Gastrocnemius medialis (tissue), 4 donors: ENCODE measurements at places on chromosomes 6 and 20. TPM values are rescaled to one million over a fixed set of nuclear protein-coding genes. Genes with fewer than 3 reads are reported as not detected.

- H3K27ac ChIP-seq = no peak overlapping the region
- no peaks in the 10 kb centered on the region for H3K4me1 ChIP-seq
- no peak for DNase-seq
- H3K27me3 ChIP-seq = no peaks in the 10 kb centered on the region
- no peak overlapping the region for H3K4me3 ChIP-seq
- no peaks in the 10 kb centered on the region for H3K36me3 ChIP-seq
Observed at GRCh38 chr6:77774457-77774856, 121.6 kb downstream of the MEI4 start.

The SEL1L2 gene
- not detected for total RNA-seq

The TRIM31 gene
- 0.39 TPM for total RNA-seq

DNA sequence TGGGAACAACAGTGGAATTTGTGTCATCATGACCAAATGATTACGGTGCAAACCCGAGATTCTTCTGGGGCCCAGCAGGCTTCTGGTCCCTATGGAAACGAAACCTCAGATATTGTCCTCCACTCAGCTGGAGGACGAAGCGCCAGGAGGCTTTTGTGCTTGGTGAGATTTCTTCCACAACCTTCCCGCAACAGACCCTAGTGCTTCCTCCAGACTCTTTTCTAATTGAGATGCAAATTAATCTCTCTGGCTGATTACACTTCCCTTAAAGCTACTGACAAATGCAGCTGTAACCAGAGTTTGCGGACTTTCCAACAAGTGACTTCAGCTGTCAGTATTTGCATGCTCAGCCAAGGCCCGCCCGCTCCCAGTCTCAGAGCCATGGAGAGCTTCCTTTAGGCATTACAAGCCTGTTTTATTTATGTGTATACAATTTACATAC lies 96.0 kb downstream of the INSM1 start:
- no peaks in the 10 kb centered on the region for H3K4me1 ChIP-seq
- no peaks in the 10 kb centered on the region for H3K27me3 ChIP-seq
- peaks cover 14% of the 10 kb centered on the region for H3K36me3 ChIP-seq
- H3K4me3 ChIP-seq = no peak overlapping the region

The TRERF1 gene
- 0.87 TPM for total RNA-seq

GRCh38 chr6:30727920-30728553 lies 7.9 kb downstream of the TUBB start:
- H3K4me3 ChIP-seq = no peak overlapping the region
- peaks cover 93% of the 10 kb centered on the region for H3K36me3 ChIP-seq

GRCh38 chr6:165834613-165835259 lies 171.7 kb upstream of the PDE10A start:
- no peak overlapping the region for H3K4me3 ChIP-seq
- H3K36me3 ChIP-seq = no peaks in the 10 kb centered on the region
- no peak overlapping the region for H3K27ac ChIP-seq
